ENCODE measurements at places on chromosomes 4 and X.

DNA sequence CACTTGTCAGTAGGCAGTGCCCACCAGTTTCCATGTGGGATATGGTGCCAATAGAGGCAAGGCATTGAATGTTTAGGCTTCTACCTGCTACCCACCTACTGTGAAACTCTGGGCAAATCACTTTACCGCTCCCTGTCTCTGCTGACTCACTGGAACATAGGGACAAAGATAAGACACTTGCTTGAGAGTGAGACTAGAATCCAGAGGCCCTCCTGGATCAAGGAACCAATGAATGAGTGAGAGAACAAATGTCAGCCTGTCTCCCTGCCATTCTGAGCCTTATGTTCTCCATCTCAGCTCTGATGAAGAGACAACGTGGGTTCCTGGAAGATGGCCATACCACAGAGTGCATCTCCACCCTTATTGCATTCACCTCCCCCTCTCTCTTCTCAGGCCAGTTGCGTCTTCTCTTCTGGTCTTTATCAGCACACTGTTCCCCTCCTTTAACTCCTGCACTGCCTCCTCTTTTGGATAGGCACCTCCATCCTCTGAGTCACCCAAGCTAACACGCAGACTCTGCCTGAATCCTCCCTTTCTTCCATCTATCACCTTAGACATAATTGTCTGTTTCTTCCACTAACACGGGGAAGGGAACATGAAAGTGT lies 15.4 kb upstream of the PRRG3 start:
- no peak for DNase-seq

DNA sequence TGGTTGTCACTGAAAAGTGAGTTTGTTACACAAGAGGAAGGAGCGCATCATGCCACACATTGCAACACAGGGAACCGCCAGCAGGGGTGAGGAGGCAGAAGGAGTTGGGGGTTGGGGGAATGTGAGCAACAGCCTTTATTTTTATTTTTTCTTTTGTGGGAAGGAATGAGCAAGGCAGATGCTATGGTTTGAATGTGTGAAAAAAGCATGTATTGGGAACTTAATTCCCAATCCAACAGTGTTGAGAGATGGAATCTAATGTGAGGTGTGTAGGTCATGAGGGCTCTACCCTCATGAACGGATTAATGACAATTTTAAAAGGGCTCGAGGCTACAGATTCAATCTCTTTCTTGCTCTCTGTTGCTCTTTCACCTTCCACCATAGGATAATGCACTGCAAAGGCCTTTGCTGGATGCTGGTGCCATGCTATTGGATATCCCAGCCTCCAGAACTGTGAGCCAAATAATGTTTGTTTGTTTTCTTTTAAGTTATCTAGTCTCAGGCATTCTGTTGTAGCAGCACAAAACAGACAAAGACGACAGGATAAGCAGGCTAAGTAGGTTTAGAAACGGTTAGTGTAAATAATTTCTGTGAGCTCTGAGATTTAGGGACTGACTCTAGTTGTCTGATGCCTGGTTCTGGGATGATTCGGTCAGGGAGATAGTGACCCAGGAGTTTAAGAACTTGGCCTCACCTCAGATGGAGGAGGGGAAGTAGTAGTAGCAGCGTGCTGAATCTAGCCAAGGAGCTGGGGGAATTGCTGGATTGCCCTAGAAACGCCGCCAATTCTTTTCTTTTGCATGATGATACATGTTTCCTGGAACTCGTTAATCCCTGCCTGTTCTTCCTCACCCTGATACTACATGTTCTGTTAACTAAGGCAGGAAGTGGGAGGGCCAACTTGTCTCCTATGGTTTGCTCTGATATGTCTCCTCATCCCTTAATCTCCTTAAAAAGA lies 156.6 kb upstream of the CTSO start:
- peak; percentile 70 for DNase-seq

DNA sequence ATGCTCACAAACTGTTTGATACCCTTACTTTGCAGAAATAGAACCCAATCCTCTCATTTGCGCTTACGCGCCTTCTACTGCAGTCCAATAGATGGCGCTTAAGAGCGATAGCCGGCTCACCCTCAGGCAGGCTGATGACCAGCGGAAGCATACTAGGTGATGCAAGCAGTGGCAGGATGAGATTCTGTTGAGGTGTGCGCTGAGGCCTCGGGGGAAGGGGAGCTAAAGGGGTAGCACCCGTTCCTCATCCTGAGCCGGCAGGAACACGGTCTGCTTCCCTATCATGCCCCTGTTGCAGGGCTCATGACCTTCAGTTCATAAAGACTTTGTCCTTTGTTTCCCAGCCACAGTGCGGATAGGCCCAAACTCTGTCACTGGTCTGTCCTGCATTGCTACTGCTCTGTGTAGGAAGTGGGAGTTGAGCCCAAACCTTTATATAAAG lies 628.9 kb downstream of the TLL1 start:
- DNase-seq = peak; percentile 63

DNA sequence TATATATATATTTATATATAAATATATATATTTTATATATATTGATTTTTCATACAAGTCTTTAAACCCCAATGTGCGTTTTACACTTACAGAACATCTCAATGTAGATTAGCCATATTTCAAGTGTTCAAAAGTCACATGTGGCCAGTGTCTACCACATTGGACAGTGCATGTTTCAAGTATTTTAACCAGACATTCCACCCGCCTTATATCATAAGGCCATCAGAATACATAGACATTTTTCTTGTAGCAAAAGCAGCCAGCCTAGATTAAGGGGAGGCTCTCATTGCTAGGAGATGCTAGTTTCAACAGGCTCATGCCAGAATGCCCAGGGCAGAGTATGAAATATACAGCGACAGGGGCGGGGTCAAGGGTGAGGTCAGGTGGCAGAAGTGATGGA lies 202.0 kb downstream of the NR3C2 start:
- DNase-seq = no peak

GRCh38 chrX:154040863-154041262 lies 21.2 kb upstream of the IRAK1 start:
- no peak for DNase-seq

DNA sequence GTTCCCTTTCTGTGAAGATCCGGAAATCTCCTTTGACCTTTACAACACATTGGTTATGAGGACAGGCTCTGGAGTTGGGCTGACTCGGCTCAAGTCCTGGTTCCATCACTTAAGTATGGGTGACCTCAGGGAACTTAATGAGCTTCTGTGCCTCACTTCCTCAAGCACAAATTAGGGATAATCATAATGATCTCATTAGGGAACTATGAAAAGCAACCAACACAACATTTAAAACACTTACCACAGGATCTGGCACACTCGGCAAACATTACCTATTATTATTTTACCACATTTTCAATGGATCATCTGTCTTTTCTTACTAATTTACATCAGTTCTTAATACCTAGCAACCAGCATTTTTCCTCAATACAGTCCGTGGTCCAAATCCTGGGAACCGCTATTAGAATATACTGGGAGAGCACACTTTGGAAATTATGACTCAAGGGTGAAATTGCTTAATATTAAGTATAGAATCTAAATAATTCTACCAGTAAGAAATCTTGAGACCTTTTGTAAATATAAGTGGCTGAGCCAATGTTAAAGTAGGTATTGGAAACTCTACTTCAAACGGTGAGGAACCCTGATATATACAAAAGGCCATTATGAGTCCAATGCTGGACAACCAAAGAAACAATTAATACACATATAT lies 19.6 kb downstream of the ADGRA3 start:
- no peak for DNase-seq

DNA sequence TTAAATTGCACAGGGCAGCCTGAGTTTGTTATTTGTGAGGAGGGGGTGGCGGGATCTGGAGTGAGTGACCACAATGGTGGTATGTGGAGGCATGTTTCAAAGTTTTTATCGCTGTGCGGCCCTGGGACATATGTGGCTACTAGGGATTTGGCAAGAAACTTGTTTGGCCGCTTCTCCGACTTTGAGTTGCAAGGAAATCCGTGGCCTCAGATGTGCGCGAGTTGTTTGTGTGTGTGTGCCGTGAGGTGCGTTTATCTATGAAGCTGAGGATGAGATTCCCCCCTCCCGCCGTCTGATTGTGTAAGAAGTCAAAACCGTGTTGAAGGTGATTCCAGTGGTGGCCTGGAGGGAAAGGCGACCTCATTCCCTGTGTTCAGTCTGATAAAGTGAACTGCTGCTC lies 1.4 kb downstream of the JADE3 start:
- DNase-seq = peak; percentile 41

DNA sequence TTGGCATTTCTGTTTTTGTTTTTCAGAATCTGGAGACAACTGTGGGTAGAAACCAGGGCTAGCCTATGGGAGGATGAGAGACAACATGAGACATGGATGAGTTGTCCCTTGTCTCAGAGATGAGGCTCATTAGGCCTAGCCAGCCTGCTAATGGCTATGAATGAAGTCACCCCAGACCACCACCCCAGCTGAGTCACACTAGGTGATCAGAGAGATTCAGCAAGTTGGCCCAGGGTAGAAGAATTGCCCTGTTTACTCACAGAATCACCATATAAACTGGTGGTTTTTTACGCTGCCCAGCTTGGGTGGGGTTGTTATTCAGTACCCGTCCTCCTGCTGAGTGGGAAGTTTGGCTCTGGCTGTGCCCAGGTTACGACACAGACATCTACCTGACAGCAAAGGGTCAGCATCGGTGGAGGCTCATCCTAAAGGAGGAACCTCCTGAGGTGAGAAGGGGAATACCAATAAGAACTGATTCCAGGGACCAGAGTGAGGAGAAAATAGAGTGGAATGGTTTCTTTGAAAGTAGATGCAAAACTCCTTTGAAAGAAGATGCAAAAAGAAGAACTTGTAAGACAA lies 17.2 kb upstream of the ARSJ start:
- DNase-seq = no peak

DNA sequence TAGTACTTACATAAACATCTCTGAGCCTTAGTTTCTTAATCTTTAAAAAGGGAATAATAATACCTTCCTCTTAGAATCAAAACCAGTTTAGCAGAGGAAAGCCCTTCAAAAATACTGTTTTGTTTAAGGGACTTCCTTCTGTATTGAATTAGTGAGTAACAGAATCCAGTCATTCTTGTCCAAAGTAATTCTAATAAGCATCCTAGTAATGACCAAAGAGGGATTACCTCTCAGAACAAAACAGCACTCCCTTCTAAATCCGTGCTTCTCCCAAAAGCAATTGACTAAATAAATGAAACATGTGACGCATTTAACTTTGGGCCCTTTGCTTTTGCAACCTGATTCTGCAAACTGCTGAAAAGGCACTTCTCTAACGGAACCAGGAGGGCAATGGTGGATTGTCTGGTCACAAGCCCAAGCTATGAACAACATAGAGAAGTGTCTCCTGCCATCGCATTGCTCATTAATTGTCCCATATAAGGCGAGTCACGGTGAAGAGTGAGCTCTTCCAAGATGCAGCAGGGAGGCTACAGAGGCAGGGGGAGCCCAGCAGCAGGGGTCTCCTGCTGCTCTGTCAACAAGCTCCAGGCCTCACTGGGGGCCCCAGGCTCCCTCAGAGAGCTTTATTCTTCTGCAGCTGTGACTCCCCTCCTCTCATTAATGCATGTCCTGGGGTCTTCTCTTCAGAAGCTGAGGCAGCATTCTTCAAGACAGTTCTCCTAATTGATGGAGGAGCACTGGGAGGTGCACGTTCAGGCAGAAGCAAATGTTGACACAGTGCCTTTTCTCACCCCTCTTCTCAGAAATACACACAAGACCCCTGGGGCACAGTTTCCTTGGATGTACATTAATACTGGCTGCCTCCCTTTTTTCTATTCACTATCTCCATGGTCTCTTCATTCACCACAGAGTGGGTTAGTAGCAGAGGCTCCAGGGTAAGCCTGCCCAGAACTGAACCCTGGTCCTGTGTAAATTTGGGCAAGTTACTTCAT lies 419.6 kb upstream of the RASGEF1B start:
- no peak for DNase-seq

GRCh38 chrX:46665232-46666152 lies 91.9 kb downstream of the CHST7 start:
- DNase-seq = no peak
